ENCODE measurements at places on chromosomes 2 and 18.
A peak's percentile ranks its signal among the peaks of the same experiment; 100 is the strongest.

- DNase-seq = no peak
Measured at GRCh38 chr2:162475661-162476060, 131.7 kb downstream of the GCA start.

DNA sequence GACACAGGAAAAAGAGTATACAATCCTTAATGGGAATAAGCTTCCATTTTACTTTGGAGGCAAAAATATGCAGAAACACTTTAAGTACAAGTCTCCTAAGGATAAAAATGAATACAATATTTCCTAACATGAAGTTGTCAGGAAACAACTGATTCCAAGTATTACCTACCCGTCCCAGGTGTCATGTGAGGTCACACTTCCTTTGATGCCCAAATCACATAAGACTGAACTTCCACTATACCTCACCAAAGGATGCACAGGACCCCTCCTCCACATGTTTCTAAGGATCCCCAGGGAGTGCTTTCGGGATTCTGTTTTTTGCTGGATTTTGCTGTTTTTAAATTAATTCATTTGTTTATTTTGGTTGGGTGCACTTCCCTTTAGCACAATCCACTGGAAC is 438.5 kb upstream of the TCF4 start:
- DNase-seq = no peak

GRCh38 chr2:69499966-69500365 is 62.7 kb upstream of the NFU1 start:
- DNase-seq = no peak

DNA sequence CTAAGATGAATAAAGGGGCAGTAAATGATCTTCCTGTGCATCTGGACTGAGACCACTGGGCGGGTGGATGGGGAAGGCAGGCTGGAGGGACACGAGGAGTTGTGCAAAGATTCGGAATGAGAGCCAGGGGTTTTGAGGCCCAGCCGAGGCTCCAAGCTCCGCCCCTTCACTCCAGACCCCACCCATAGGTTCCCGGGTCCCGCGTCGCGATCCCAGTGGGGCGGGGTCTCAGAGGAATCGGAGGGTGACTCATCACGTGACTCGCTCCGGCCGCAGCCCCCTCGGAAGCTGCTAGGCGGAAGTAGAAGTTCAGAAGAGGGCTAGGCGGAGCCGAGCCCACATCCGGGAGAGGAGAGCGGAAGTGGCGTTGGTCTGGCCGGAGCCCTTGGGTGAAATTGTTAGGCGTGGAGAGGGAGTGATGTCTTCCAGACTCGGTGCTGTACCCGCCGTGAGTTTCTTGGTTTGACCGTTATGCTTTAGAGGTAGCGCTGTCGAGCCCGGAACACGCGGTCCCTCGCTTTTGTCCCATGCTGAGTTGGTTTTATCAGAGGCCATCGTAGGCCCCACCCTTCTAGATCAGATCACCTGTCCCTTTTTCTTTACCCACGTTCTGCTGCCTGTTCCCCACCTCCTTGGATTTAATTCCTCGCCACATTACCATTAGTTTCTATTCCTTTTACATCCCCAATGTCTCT is at the start of gene ZNF512:
Gene ZNF512 (plus strand): TSS at position 348 of the 695 bp plus-strand sequence. CDS start 71 bp downstream, at position 419.
- DNase-seq = peak; percentile 87

- peak; percentile 45 for DNase-seq
Measured at GRCh38 chr2:150624001-150624401, 136.5 kb upstream of the RND3 start.

DNA sequence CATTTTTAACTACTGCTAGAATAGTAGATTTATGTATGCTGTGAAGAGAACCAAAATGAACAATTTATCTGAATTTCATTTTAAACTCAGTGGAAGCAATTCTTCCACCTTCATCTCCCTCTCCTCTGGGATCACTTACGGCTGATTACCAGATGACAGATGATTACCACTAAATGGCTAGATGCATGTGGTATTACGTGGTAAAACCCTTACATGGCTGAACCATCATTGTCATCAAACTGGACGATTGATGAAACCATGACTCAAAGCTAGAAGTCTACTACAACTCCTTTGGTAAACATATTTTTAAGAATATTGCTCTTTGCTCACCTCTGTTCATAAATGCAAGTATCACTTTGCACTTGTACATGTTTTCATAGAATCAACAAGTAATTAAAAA is 48.5 kb upstream of the DOCK10 start:
- no peak for DNase-seq

DNA sequence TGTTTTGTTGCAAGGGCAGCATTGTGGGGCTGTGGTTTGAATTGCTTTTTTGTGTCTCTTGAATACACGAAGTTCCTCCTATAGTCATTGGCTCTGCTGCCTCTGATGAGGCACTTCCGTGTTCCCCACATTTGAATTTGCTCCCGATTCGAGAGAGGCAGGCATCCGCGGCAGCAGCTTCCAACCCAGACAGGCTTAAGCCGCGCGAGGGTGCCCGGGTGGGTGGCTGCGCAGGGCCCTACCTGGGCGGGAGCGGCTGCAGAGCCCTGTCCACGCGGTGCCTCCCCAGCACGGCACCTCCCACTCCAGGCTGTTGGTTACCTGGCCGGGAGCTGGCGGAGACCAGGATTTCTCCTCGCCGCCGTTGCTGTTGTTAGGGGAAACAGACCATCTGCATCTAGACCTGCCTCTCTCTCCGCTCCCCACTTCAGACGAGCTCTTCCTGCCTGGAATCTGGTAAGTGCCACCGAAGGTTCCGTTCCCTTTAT is 151.3 kb downstream of the NEDD4L start:
- no peak for DNase-seq
